ENCODE measurements at places on chromosomes 12 and 14.

DNA sequence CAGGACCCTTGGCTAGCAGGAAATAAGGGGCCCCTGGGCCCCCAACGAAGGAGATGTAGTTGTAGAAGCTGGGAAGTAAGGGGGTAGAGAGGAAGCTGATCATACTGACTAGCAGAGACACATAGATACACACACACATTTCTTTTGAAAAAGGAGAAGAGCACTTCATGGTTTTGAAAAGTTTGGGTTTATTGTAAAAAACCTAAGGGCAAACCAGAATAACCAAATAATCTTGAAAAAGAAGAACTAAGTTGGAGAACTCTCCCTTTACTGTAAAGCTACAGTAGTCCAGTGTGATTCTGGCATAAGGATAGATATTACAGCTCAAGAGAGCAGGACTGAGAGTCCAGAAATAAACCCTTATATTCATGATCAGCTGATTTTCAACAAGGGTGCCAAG lies 5.8 kb upstream of the HCAR3 start:
- DNase-seq, result no peak

GRCh38 chr14:61326847-61327246 lies 5.5 kb downstream of the PRKCH start:
- DNase-seq, result peak; percentile 37

- DNase-seq, result no peak
Observed at GRCh38 chr14:83940253-83940652, 1589.7 kb upstream of the FLRT2 start.

- DNase-seq, result no peak
Observed at GRCh38 chr14:70827752-70828151, 18.4 kb upstream of the MAP3K9 start.

- DNase-seq, result no peak
Observed at GRCh38 chr12:76075448-76075847, 9.0 kb downstream of the NAP1L1 start.

DNA sequence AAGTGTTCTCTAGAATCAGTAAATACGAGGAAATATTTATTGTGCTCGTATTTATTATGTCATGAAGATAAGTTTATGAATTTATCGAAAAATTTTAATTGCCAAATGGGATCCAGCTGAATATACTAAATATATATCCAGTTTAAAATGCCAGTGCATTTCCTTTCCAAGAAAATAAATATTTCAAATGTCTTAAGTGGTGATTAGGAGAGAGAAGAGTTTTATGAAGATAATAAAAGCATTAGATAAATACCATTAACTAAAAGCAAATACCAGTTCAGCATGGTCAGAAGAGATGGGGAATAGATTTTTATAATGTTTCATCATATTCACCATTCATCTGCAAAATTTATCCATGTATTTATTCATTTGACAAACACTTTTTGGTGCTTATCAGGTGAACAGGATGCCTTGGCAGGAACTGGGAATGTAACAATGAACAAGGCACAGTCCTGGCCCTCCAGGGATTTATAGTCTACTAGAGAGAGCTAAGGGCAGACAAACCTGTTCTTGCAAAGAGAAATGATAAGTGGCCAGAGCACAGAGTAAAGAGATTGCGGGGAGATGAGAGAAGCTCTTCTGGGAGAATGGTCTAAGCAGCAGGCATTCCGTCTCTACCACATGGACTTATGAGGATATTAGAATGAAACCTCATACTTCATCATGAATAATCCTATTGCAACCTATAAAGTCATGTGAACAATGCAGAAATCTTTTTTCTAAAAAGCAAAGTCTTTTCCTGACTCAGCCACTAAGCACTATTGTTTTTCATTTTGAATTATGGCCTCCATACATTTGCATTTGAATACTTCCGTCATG lies 143.7 kb upstream of the ABCD2 start:
- no peak for DNase-seq

- no peak for DNase-seq
Observed at GRCh38 chr12:2160043-2160442, 107.3 kb downstream of the CACNA1C start.

DNA sequence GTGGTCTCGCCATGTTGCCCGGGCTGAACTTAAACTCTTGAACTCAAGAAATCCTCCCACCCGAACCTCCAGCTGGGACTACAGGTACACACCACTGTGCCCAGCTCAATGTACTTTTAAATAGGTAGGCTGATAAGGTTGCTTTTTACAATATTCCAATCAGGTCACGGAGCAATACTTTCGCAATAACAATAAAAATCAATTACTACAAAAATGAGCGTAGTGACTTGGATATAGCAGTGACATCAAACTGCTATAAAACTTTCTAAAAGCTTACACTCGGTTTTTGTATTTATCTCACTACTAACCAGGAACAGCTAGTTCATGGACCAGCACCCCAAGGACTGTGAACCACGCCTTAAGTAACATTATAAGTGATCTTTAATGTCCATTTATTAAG lies 10.5 kb downstream of the SARNP start:
- DNase-seq, result no peak

DNA sequence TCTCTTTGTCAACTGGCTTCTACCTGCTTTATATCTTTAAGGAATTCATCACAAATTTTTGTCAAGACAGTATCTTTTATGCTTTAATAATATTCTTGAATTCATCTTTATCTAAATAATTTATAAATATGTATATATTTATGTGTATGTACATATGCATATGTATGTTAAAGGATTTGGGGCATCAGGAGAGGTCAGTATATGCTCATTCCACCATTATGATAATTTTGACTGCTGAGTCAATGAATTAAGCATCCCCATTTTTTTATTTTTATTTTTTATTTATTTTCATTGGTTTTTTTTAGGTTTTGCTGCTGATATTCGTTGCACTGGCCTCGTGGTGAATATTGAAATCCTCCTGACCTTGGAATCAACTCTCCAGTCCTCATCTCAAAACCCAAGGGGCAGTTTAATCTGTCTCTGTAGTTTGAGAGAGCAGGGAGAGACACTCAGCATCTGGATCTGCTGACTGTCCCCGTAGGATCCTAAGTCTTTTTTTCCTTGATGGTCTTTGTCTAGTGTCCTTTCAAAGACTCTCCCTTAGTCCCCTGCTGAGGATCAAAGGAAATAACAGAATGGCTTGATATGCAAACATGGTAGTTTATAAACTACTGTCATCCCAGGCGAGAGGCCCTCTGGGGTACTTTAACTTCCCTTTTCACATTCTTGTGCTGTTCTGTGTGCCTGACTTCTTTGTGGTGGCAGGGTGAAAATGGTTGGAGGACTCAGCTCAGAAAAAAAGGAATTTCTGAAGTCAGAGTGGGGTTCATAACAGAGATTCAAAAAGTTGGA lies 218.7 kb downstream of the DIO2 start:
- no peak for DNase-seq

GRCh38 chr14:45123271-45123670 lies 11.0 kb downstream of the FKBP3 start:
- DNase-seq, result no peak

GRCh38 chr14:23299211-23299957 lies 3.3 kb downstream of the PPP1R3E start:
- DNase-seq, result no peak

DNA sequence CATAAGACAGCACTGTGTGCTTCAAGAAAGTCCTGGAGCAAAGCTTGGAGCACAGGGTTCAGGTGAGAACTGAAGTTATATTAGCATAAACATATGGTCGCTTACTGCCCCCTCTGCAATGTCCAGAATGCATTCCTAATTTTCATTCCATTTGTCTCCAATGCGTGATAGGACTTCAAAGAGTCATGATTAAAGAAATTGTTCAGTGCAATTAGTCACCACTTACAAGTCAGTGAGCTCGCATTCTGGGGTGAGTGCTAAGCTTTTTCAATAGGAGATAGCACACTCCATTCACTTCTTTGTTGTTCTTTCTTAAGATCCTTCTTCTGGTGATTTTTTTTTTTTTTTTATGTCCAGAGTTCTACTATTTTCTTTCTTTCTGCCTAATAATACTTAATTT lies 398.4 kb downstream of the SYT1 start:
- no peak for DNase-seq

- no peak for DNase-seq
Observed at GRCh38 chr12:89863968-89864367, 155.3 kb upstream of the ATP2B1 start.

GRCh38 chr12:15928346-15928745 lies 17.2 kb downstream of the DERA start:
- no peak for DNase-seq

DNA sequence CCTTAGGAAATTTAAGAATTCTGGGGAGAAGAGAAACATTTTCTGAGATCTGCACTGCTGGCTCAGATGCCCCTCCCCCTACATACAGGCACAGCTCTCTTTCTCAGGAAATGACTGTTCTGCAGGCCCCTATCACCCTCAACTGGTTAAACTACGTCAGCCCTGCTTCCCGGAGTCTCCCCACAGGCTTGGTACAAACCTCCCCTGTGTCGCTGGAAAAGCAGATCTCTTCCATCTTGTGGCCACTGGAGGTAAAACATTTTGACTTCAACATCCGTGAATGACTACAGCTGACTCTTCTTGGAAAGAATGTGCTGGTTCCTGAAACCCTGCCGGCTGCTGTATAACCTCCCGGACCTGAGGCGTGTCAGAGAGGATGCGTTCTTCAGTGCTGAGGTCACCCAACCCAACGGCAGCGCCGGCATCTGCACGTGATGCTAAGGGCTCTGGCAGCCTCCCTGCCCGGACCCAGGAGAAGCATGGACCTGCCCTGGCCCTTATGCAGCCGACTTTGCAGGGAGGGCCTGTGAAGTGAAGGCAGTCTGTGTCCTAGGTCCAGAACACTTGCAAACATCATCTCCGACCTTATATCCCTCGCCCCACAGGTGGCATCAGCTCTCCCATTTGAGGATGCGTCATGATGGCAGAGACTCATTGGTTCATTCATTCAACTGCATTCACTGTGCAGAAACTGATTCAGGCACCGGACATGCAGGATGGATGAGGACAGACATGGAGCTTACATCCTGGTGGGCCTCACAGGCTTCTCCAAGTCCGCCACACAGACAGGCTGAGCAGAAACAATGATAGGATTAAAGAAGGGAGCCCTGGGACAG lies 129.2 kb downstream of the GCH1 start:
- DNase-seq, result peak; percentile 84

- DNase-seq, result no peak
Observed at GRCh38 chr12:70002097-70002911, 177.3 kb downstream of the MYRFL start.

- DNase-seq, result no peak
Observed at GRCh38 chr14:80576401-80576800, 365.1 kb upstream of the DIO2 start.

DNA sequence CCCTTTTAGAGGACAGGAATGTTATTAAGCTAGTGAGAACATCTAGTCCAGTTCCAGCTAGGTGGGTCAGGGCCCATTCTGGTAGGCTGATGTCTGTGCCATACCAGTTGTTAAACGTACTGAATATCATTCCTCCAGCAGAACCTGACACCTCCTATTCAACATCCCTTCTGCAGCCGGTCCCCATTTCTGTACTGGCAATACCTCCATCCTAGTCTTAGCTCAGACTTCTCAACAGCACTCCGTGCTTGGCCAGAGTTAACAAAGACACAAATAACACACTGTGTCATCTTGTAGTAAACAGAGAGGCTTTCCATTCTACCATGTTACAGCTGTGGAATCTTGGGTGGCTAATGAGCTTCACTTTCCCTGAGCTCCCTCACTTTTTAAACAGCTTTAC lies 94.3 kb upstream of the PDE3A start:
- no peak for DNase-seq

DNA sequence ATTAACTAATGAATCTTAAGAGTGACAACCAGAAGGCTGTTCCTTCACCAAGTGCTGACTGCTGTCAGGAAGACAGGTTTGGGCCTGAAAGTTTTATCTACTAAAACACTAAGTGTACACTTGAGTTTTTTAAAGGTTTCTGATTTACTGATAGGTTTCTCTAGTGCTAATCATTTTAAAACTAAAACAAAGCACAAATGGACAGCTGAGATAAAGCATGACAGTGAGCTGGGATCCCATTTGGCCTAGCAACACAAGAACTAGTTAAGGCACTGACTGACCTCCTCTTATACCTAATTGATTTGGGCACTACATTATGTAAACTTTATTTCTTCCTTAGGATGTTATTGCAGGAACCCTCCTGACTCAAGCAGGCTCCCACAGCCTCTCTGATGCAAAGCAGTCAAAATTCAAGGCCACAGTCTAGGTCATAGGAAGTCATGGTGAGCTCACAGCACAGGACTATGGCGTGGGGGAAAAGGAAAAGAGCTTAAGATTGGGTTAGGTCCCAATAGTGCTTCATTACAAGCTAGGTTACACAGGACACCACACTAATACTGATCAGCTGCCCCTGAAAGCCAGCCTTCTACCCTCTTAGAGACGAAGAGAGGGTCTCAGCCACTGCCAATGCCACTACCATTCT lies 3.5 kb downstream of the STXBP6 start:
- no peak for DNase-seq

- peak; percentile 67 for DNase-seq
Observed at GRCh38 chr12:59070322-59070933, 150.1 kb upstream of the LRIG3 start.

DNA sequence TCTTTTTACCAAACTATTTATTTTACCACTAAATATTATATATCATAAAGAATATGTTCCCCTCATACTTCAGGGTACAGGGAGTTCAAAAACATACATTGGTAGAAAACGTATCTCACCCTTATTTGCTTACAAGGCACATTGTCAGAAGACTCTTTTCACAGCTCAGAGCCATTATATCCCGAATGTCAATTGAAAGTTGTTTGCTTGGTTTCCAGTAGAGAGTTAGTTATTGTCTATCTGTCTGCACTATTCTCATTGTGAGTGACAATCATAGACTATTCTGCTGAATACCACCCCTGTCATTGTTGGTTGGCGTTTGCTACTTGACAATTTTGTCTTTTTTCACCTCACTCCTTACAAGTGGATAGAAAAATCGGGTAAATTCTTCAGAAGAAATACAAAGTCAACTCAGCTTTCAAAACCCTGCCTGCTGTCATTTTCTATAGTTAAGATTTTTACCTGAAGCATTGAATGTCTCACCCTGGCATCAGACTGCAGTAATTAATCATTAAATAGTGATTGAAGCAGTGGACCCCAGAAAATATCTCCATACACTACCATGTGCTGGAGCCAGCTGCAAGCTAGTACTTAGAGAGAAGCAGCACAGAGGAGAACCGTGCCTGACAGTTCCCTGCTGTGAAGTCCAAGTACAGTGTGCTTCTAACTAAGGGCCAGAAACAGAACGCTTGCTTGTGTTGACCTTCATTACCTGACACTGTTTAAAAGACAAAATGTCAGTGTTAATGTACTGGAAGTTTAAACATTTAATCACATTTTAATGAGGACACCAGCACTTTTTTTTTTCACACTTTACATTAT lies 510.6 kb downstream of the RERGL start:
- no peak for DNase-seq

DNA sequence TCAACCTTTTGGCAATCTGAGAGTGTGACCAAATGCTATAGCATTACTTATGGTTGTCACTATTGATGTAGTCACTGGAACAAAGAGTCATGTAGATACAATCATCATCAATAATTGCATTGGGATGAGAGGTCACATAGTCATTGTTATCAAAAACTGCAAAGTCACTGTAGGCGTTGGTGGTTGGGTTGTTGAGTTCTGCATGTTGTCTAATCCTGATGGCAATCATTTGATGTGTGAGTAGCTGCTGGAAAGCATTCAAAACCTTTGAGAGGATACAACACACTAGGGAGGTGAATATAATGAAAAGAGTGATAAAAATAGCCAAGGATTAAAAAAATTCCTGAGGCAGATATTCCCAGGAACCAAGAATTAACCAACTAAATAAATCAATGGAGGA lies 214.7 kb upstream of the SYT10 start:
- no peak for DNase-seq

- no peak for DNase-seq
Observed at GRCh38 chr14:59060841-59061240, 127.6 kb upstream of the DAAM1 start.

- DNase-seq, result no peak
Observed at GRCh38 chr14:68671909-68672308, 121.0 kb downstream of the ZFP36L1 start.

GRCh38 chr12:53255996-53256395 lies 12.1 kb upstream of the ESPL1 start:
- no peak for DNase-seq

All from NCI-H1105 treated with DMSO at 0.1 percent for 48 hours (cell line).